ENCODE measurements at places on chromosomes 1 and 21. TPM values are rescaled to one million over a fixed set of nuclear protein-coding genes. Genes with fewer than 3 reads are reported as not detected.

GRCh38 chr1:14850563-14850962 lies 252.1 kb downstream of the KAZN start:
- no peaks in the 10 kb centered on the region for H3K36me3 ChIP-seq
- no peak for DNase-seq
- H3K4me3 ChIP-seq: no peak overlapping the region
- no peak overlapping the region for H3K27ac ChIP-seq

- H3K4me1 ChIP-seq: peaks cover 30% of the 10 kb centered on the region
- no peaks in the 10 kb centered on the region for H3K27me3 ChIP-seq
- peaks cover 2% of the 10 kb centered on the region for H3K36me3 ChIP-seq
- H3K4me3 ChIP-seq: no peak overlapping the region
- H3K27ac ChIP-seq: no peak overlapping the region
- no peak for DNase-seq
These were observed 30.1 kb downstream of the HSPG2 start for GRCh38 chr1:21907079-21907418.

DNA sequence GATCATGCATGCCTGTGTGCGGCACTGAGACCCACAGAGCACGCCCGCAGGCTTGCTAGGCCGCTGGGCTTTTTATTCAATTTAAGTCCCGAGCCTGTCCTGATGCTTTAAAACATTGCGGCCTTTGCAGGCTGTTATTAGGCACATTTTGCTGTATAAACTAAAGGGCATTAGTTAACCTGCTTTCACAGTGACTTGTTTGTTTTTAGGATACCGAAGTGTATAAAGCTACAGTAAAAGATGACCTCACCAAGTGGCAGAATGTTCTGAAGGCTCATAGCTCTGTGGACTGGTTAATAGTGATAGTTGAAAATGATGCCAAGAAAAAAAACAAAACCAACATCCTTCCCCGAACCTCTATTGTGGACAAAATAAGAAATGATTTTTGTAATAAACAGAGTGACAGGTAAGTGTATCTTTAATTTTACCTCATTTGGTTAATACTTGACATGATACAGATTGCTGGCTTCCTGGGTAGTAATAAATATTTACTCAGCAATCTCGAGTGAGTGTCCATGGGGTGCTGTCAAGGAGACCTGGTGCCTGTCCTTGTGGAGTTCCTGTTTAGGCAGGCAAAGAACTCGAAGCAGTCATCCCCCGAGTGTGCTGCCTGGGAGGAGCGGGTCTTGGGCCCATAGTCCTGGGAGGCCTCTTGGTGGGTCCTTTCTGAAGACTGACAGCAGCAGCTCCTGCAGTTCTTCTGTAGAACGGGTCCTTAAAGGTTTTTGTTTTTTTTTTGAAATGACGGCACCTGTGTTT lies 40.1 kb downstream of the TRAPPC10 start:
- H3K27me3 ChIP-seq: no peaks in the 10 kb centered on the region
- no peak for DNase-seq
- no peak overlapping the region for H3K4me3 ChIP-seq
- peak overlapping the region; percentile 78 for H3K27ac ChIP-seq

GRCh38 chr1:25794325-25794724 lies 5.7 kb upstream of the SELENON start:
- H3K27ac ChIP-seq: no peak overlapping the region
- DNase-seq: peak; percentile 62
- no peak overlapping the region for H3K4me3 ChIP-seq
- no peaks in the 10 kb centered on the region for H3K27me3 ChIP-seq

DNA sequence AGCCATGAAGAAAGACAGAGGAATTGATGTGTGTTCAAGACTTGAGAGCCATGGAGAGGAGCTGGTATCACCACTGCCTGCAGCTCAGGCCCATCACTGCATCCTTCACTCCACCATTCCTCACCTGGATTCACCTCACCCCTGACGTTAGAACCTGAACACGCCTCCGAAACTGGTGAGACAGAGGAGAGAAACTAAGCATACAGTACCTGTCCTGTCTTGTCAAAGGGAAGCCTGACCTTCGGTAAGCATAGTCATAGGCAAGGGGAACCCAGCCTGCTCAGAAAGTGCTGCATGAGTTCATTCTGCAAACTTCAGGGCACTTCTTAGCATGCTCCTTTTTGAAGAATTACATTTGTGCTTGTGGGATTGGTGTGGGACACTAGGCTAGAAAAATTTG lies 425.8 kb downstream of the DSCAM start:
- no peaks in the 10 kb centered on the region for H3K36me3 ChIP-seq
- DNase-seq: no peak
- no peak overlapping the region for H3K27ac ChIP-seq

- H3K4me1 ChIP-seq: no peaks in the 10 kb centered on the region
- H3K4me3 ChIP-seq: no peak overlapping the region
- no peak for DNase-seq
These were observed 41.4 kb upstream of the PCBP3 start for GRCh38 chr21:45602106-45602505.

DNA sequence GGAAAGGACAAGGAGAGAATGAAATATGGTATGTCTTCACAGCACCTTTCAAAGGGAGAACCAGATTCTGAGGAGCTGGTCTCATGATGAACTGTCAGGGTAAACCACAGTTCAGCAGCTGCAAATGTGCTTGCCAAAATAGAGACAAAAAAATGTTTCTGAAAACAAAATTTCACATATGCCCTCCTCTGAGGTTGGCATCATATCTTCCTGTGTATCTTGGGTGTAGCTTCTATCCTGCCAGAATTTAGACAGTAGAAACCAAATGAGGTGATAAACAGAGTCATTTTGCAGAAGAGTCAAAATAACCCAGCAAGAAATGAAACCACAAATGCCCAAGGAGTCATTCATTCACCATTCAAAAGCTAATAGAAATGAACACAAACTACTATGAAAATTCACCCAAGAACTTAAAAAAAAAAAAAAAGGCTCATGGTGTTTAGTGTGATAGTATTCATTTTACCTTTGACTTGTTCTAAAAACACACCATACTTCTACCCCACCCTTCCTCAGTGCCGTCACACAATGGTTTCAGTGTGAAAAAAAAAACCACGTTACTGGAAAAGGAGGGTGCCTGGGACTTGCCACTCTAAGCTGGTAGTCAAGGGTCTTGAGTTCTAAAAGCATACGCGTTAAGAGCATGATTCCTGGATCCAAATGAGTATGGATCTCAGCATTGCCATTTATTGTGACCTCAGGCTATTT lies 18.5 kb downstream of the SELL start:
- no peak overlapping the region for H3K4me3 ChIP-seq
- DNase-seq: no peak

- no peak overlapping the region for H3K4me3 ChIP-seq
- no peak overlapping the region for H3K27ac ChIP-seq
- H3K36me3 ChIP-seq: no peaks in the 10 kb centered on the region
- no peaks in the 10 kb centered on the region for H3K4me1 ChIP-seq
- peak; percentile 26 for DNase-seq
These were observed 55.0 kb downstream of the COL24A1 start for GRCh38 chr1:86101616-86102015.

- no peaks in the 10 kb centered on the region for H3K27me3 ChIP-seq
- H3K4me3 ChIP-seq: no peak overlapping the region
- no peaks in the 10 kb centered on the region for H3K36me3 ChIP-seq
- no peak for DNase-seq
- H3K4me1 ChIP-seq: no peaks in the 10 kb centered on the region
- no peak overlapping the region for H3K27ac ChIP-seq
These were observed 57.6 kb upstream of the SAMD11 start for GRCh38 chr1:866095-866494.

- no peak overlapping the region for H3K4me3 ChIP-seq
- no peaks in the 10 kb centered on the region for H3K4me1 ChIP-seq
- H3K36me3 ChIP-seq: no peaks in the 10 kb centered on the region
These were observed 87.1 kb upstream of the TNR start for GRCh38 chr1:175830500-175830899.

DNA sequence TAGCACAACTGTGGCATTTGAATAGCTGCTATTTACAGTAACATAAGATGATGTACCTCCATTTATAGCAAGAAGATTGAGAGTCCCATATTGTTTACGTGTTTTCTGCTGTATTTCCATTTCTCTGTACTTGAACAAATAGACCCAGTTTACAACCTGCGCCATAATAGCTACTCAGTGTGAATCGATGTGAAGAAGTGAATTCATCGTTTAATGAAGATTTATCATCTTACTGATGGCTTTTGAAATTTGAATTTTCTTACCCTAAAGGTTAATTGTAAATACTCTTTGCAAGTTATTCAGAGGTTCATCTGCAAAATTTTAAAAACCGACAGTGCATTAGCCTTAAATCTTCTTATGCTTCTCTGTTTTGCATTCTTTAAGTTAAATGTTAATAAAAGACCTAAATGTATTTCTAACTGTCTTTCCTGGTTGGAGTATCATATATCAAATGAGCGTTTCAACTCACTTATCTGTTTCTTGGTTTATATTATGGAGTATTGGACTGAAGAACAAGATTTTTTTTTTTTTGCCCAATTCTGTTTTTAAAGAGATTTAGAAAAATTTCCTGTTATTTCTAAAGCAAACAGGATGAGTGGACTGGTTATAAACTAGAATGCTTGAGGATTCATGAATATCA lies 2.2 kb downstream of the MACO1 start:
- no peak overlapping the region for H3K27ac ChIP-seq
- no peaks in the 10 kb centered on the region for H3K36me3 ChIP-seq
- peak overlapping the region; percentile 88 for H3K4me3 ChIP-seq
- H3K27me3 ChIP-seq: no peaks in the 10 kb centered on the region

- DNase-seq: peak; percentile 43
- H3K4me1 ChIP-seq: peaks cover 2% of the 10 kb centered on the region
- H3K27me3 ChIP-seq: peaks cover 67% of the 10 kb centered on the region
- H3K27ac ChIP-seq: no peak overlapping the region
- H3K4me3 ChIP-seq: peak overlapping the region; percentile 46
- H3K36me3 ChIP-seq: no peaks in the 10 kb centered on the region
These were observed 1.7 kb upstream of the RIPK4 start for GRCh38 chr21:41768437-41769042.

- no peaks in the 10 kb centered on the region for H3K36me3 ChIP-seq
- peak; percentile 55 for DNase-seq
- H3K4me1 ChIP-seq: peaks cover 9% of the 10 kb centered on the region
- peak overlapping the region; percentile 96 for H3K4me3 ChIP-seq
These were observed 668 bp downstream of the RNF11 start for GRCh38 chr1:51236531-51237350.

DNA sequence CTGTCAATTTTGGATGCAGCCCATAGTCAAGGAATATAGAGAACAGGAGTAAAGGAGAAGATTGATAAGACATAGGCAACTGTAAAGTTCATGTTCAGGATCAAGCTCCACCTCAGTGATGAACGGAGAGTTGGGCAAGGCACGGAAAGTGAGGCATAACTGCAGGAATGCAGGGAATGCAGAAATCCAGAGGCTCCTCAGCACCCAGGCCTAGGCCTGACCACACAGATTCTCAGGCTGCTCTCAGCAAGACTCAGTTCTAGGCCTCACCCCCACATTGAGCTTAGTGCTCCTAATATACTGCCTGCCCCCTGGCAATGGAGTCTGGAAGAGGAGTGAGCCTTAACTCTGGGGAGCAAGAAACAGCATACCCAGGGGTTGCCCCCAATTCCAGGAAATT lies 36.3 kb upstream of the S1PR1 start:
- no peaks in the 10 kb centered on the region for H3K27me3 ChIP-seq
- H3K4me3 ChIP-seq: no peak overlapping the region
- peak; percentile 73 for DNase-seq
- H3K36me3 ChIP-seq: no peaks in the 10 kb centered on the region

- H3K27me3 ChIP-seq: no peaks in the 10 kb centered on the region
- no peaks in the 10 kb centered on the region for H3K4me1 ChIP-seq
- H3K27ac ChIP-seq: no peak overlapping the region
- no peaks in the 10 kb centered on the region for H3K36me3 ChIP-seq
These were observed 32.9 kb upstream of the UTS2 start for GRCh38 chr1:7885513-7886404.

DNA sequence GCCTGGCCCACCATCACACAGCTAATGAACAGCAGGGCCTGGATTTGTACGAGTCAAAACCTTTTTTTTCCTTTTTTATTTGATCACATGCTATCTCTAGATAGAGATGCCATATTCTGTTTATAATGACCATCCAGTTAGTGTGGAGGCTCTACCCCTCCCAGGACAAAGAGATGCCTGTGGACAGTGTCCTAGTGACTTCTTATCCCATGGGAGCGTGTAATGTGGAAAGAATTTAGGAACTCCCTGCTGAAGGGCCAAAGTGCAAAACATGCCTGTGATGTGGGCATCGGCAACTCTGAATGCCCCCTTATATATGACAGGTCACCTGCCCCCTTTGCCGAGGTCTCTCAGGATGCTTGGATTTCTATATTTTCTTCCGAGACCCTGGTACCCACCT lies 292.2 kb downstream of the RRAGC start:
- no peaks in the 10 kb centered on the region for H3K27me3 ChIP-seq
- no peak overlapping the region for H3K4me3 ChIP-seq
- DNase-seq: no peak

DNA sequence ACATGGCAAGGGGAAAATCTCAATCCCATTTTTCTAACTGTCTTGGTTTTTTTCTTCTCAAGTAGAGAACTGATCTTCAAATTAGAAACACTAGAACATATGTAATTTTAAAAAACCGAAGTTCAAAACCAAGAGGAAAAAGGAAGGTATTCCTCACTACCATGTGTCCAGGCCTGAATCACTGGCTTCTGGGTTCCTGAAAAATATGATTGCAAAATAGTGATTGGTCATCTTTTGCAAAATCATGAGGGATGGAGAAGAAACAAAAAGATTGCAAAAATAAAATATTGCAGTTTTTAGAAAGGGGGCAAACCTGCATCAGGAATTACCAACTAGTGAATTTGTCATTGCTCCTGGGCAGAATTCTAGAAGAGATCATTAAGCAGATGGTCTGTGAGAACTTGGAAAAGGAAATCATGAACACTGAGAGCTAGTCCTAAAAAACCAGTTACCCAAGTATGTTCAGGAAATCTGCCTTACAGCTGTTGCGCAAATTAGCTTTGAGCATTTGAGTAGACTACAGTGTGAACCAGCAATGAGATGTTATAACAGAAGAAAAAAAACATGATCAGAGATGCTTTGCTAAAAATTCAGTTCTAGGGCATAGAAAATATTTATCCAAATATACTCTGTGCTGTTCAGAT lies 49.4 kb downstream of the SPATA46 start:
- H3K27ac ChIP-seq: no peak overlapping the region
- H3K36me3 ChIP-seq: no peaks in the 10 kb centered on the region
- no peak for DNase-seq
- H3K4me1 ChIP-seq: no peaks in the 10 kb centered on the region
- H3K27me3 ChIP-seq: peaks cover 18% of the 10 kb centered on the region

DNA sequence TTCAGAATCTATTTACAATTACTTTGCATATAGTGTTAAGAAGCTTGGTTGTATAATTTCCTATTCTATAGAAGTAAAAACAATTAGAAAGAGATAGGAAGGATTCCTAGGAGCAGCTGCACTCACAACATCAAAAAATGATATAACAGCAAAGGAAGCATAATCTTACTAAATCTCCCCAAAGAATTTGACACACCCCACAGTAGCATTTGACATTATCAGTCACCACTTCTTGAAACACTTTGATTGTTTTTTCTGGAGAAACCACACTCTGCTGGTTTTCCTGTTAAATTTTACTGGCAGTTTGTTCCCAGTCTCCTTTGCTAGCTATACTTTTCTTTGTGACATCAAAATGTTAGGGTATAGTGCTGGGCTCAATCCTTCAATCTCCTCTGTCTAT lies 100.8 kb upstream of the KIAA1614 start:
- no peaks in the 10 kb centered on the region for H3K27me3 ChIP-seq
- DNase-seq: no peak
- no peak overlapping the region for H3K4me3 ChIP-seq
- H3K4me1 ChIP-seq: no peaks in the 10 kb centered on the region
- H3K27ac ChIP-seq: no peak overlapping the region

NLRP3 gene
- total RNA-seq: not detected

PTAFR gene
- total RNA-seq: under 0.01 TPM

RGSL1 gene
- total RNA-seq: not detected

DTL gene
- total RNA-seq: 0.26 TPM

SCMH1 gene
- 20.0 TPM for total RNA-seq

FCN3 gene
- not detected for total RNA-seq

RNU1-2 gene
- 3,997 TPM for total RNA-seq

CLCA1 gene
- not detected for total RNA-seq

GPR157 gene
- total RNA-seq: 3.1 TPM

HSPA6 gene
- 0.51 TPM for total RNA-seq

Measured in fibroblast of lung (primary cell).